ENCODE measurements at places on chromosomes 7 and 10. TPM values are rescaled to one million over a fixed set of nuclear protein-coding genes. Genes with fewer than 3 reads are reported as not detected.

The SMO gene
- total RNA-seq, result 17.8 TPM

The CALD1 gene
- total RNA-seq, result 98.3 TPM

The UBE2D1 gene
- 10.4 TPM for total RNA-seq

The TAS2R5 gene
- total RNA-seq, result not detected

The TMEM130 gene
- 0.15 TPM for total RNA-seq

The ADCY1 gene
- 0.15 TPM for total RNA-seq

The CAV2 gene
- 92.9 TPM for total RNA-seq

The FAM237B gene
- total RNA-seq, result not detected

The CPED1 gene
- 30.4 TPM for total RNA-seq

The CDK1 gene
- 80.5 TPM for total RNA-seq

The AKR1C2 gene
- total RNA-seq, result 3.9 TPM

The TEX36 gene
- total RNA-seq, result not detected

The NUTM2B gene
- 0.89 TPM for total RNA-seq

The PTF1A gene
- total RNA-seq, result not detected

The ARMC3 gene
- not detected for total RNA-seq

The FAM13C gene
- 0.50 TPM for total RNA-seq

The CPA4 gene
- 28.1 TPM for total RNA-seq

The RTKN2 gene
- total RNA-seq, result 0.89 TPM

The SLC18A3 gene
- not detected for total RNA-seq

The GIMAP4 gene
- total RNA-seq, result not detected

The SLC29A3 gene
- 2.2 TPM for total RNA-seq

The EIF5AL1 gene
- 0.50 TPM for total RNA-seq

The IL2RA gene
- total RNA-seq, result not detected

The CHN2 gene
- total RNA-seq, result under 0.01 TPM

The DLG5 gene
- 22.6 TPM for total RNA-seq

The FKBP6 gene
- total RNA-seq, result not detected

The PDCD11 gene
- 28.1 TPM for total RNA-seq

The HMX2 gene
- total RNA-seq, result not detected

The SDK1 gene
- 4.9 TPM for total RNA-seq

The MSS51 gene
- 0.15 TPM for total RNA-seq

The NKX6-2 gene
- not detected for total RNA-seq

The OR13A1 gene
- not detected for total RNA-seq

The FAM25A gene
- total RNA-seq, result not detected

The SORBS1 gene
- total RNA-seq, result 0.34 TPM

The ACTL6B gene
- total RNA-seq, result not detected

The KEL gene
- under 0.01 TPM for total RNA-seq

The GPNMB gene
- total RNA-seq, result 13.8 TPM

The SLC13A1 gene
- not detected for total RNA-seq

The VSIR gene
- total RNA-seq, result 9.1 TPM

The RADIL gene
- total RNA-seq, result 2.2 TPM

The CCDC172 gene
- total RNA-seq, result not detected

The SNCG gene
- total RNA-seq, result 18.3 TPM

Measured in bronchus fibroblast of lung (primary cell).